Upper lobe of left lung (tissue), 6 donors: ENCODE measurements at places on chromosomes 1 and 21.

- H3K36me3 ChIP-seq = no peaks in the 10 kb centered on the region
- H3K27ac ChIP-seq = no peak overlapping the region
- H3K4me1 ChIP-seq = peaks cover 54% of the 10 kb centered on the region
- H3K27me3 ChIP-seq = no peaks in the 10 kb centered on the region
- DNase-seq = no peak
Measured at GRCh38 chr1:181018901-181019681, 3.6 kb downstream of the STX6 start.

DNA sequence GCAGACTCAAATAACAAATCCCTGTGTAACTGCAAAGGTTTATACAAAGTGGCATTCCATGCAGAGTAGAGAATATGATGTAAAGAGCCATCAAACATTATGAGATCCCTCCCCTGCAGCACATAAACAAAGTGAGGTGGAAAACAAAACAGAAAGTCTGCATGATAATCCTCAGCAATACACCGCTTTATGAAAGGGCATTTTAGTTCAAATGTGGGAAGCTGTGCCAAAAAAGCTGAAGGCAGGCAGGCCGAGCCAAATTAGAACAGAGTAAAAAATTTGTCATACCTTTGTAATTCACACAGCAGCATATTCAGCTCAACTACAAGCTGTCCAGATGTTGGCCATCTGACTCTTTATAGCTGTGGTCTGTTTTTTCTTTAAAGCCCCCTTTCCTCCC lies 113.5 kb downstream of the LHX9 start:
- no peaks in the 10 kb centered on the region for H3K4me1 ChIP-seq
- H3K27ac ChIP-seq = no peak overlapping the region
- H3K27me3 ChIP-seq = no peaks in the 10 kb centered on the region
- no peak overlapping the region for H3K4me3 ChIP-seq
- no peak for DNase-seq
- no peaks in the 10 kb centered on the region for H3K36me3 ChIP-seq

DNA sequence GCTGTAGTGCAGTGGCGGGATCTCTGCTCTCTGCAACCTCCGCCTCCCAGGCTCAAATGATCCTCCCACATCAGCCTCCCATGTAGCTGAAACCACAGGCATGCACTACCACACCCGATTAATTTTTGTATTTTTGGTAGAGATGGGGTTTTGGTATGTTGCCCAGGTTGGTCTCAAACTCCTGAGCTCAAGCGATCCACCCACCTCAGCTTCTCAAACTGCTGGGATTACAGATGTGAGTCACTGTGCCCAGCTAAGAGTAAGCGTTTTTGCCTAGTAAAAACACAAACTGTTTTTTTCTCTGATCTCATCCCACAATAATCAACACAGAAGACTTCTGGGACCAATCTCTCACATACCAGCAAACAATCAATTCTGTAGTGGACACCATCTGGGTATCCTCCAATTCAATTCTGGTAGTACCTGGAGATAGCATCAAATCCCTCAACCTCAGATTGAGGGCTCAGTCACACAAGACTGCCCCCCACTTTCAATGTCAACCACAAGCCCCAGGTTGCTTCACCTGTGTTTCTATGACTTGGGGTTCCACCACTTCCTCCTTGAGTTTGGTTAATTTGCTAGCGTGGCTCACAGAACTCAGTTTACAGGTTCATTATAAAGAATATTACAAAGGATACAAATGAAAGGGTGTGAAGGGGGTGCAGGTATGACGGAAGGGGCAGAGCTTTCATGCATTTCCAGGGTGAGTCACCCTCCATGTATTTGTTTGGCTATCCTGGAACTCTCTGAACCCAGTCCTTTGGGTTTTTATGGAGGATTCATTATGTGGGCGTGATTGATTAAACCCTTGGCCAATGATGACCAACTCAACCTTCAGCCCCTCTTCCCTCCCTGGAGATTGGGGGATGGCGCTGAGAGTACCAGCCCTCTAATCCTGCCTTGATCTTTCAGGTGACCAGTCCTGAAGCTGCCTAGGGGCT lies 40.0 kb upstream of the RHOU start:
- H3K36me3 ChIP-seq = no peaks in the 10 kb centered on the region
- no peak for DNase-seq
- no peaks in the 10 kb centered on the region for H3K4me1 ChIP-seq
- H3K4me3 ChIP-seq = no peak overlapping the region
- H3K27ac ChIP-seq = no peak overlapping the region
- H3K27me3 ChIP-seq = no peaks in the 10 kb centered on the region

DNA sequence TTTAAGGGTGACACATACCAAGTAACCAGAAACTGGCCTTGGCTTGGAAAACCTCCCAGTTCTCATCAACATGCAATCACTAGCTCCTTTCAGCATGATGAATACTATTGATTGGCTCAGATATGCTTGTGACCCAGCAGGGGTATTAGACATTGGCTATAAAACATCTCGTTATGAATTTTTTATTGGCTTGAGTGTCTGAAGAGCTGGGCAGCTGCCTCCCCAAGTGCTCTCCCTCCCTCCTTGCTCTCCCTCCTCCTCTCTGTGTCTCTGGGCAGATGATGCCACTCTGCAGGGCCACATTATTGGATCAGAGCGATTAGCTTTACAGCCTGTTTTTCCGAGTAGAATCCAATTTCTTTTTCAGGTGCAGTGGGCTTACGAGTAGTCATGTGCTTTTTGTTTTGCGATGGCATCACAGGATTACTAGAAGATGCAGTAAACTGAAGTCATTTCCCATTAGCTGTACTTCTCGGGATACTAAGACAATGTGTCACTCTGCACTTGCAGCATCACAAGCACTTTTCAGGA lies 79.3 kb upstream of the ATF3 start:
- no peak overlapping the region for H3K4me3 ChIP-seq
- H3K4me1 ChIP-seq = no peaks in the 10 kb centered on the region
- no peak overlapping the region for H3K27ac ChIP-seq
- DNase-seq = no peak
- no peaks in the 10 kb centered on the region for H3K36me3 ChIP-seq
- no peaks in the 10 kb centered on the region for H3K27me3 ChIP-seq

DNA sequence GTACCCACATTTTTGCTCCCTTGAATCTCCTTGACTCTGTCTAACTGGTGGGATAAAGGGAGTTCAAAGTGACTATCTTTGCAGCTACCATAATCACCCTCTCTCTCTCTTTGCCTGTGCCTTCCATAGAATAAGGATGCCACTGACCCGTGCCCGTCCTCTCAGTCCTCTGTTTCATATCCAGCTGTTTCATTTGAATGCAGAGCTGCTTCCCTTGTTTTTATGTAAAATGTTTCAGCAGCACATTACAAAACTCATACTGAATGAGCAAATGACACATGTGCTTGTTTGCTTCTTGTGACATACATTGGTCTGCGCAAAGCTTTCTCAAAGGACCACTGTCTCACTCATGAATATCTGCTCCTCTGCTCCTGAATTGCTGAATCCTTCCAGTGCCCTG lies 38.4 kb downstream of the CDC42 start:
- H3K27me3 ChIP-seq = no peaks in the 10 kb centered on the region
- H3K4me1 ChIP-seq = peaks cover 49% of the 10 kb centered on the region
- H3K36me3 ChIP-seq = peaks cover 71% of the 10 kb centered on the region

- no peaks in the 10 kb centered on the region for H3K27me3 ChIP-seq
- peaks cover 20% of the 10 kb centered on the region for H3K4me1 ChIP-seq
- no peak overlapping the region for H3K27ac ChIP-seq
Measured at GRCh38 chr1:153617663-153618062, 1.5 kb upstream of the S100A14 start.

DNA sequence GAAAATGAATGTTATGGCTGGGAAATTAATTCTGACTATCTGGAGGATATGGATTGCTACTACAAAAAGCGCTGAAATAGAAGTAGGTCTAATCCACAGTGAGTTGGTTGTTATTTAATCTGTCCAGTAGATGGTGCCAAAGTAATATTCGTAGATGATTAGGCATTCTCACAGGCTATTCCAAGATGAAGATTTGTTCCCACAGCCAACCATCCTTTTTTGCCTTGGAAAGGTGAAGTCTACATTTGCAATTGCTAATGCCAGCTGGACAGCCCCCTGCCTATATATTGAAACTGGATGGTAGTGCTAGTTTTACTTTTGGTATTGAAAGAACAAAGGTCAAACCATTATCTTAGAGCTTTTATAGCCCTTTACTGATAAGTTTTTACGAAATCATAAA lies 43.8 kb downstream of the RBM11 start:
- no peaks in the 10 kb centered on the region for H3K27me3 ChIP-seq
- no peaks in the 10 kb centered on the region for H3K4me1 ChIP-seq
- no peak overlapping the region for H3K27ac ChIP-seq
- H3K4me3 ChIP-seq = no peak overlapping the region

DNA sequence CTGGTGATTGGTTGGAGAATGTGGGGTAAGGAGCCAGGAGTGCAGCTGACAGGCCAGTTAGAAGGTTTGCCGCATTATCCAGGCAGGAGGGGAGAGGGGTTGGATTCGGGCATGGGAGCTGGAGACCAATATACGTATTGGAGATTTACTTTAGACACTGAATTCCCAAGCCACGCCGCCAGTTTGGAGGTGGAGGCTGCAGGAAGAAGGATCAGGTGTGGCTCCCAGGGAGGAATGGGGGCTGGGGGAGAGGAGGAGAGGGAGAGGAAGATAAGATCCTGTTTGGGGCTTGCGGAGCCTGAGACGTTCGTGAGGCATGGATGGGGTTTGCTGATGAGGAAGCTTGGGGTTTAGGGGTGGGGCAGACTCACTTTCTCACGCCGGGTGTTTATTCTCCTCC lies 155.1 kb upstream of the IGSF21 start:
- H3K27ac ChIP-seq = no peak overlapping the region
- no peaks in the 10 kb centered on the region for H3K27me3 ChIP-seq
- H3K36me3 ChIP-seq = no peaks in the 10 kb centered on the region
- H3K4me3 ChIP-seq = no peak overlapping the region

GRCh38 chr1:9593492-9594465 lies 5.1 kb downstream of the TMEM201 start:
- H3K27me3 ChIP-seq = no peaks in the 10 kb centered on the region
- H3K4me1 ChIP-seq = peaks cover 27% of the 10 kb centered on the region
- peak overlapping the region; percentile 40 for H3K27ac ChIP-seq
- peak; percentile 59 for DNase-seq

- H3K4me1 ChIP-seq = no peaks in the 10 kb centered on the region
- H3K27me3 ChIP-seq = no peaks in the 10 kb centered on the region
- no peak overlapping the region for H3K27ac ChIP-seq
- H3K36me3 ChIP-seq = no peaks in the 10 kb centered on the region
- H3K4me3 ChIP-seq = no peak overlapping the region
Measured at GRCh38 chr1:100658716-100659026, 60.9 kb upstream of the VCAM1 start.

DNA sequence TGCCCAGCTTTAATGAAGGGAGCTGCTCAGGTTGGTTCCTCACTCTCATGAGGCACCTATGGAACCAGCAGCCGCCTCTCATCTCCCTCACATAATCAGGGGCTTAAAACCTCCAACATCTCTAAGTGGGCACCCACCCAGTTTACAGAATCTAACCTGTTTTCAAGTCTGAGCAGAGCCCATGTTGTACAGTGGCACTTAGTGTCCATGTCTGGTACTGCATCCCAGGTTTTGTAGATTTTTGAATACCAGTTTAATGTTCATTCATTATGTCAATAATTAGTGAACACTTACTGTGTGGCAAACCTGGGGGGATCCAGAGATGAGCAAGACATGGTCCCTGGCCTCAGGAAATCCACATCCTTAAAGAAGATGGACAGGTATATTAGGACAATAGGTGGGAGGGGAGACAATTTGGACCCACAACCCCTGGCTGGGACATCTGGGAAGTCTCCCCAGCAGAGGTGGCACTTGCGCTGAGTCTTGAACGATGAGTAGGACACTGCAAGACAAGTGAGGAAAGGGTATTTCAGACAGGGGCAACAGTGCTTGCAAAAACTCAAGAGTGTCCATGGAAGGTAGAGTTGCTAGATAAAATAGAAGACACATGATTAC lies 83.3 kb downstream of the LACTBL1 start:
- H3K4me3 ChIP-seq = no peak overlapping the region
- H3K36me3 ChIP-seq = no peaks in the 10 kb centered on the region
- no peaks in the 10 kb centered on the region for H3K4me1 ChIP-seq
- no peak for DNase-seq

GRCh38 chr1:38819516-38819915 lies 40.1 kb downstream of the RRAGC start:
- no peaks in the 10 kb centered on the region for H3K27me3 ChIP-seq
- H3K36me3 ChIP-seq = no peaks in the 10 kb centered on the region
- no peak overlapping the region for H3K27ac ChIP-seq
- no peak overlapping the region for H3K4me3 ChIP-seq
- peaks cover 15% of the 10 kb centered on the region for H3K4me1 ChIP-seq

DNA sequence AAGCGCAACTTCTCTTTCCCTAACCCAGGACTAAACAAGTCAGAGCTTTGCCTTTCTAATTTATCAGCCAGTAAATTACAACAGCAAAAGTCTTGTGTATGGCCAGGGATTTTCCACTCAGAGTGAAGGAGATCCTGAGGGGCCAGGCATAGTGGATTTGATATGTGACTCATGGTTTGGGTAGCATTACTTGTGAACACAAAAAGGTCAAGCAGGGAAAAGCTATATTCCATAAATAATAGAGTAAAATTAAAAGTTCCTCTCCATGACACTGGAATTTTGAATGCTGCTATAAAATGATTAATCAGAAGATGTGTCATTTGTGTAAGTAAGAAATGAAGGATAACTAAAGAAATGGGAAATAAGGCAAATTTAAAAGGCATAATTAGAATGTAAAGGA lies 284.8 kb downstream of the HLX start:
- H3K27ac ChIP-seq = no peak overlapping the region
- H3K36me3 ChIP-seq = no peaks in the 10 kb centered on the region
- H3K4me1 ChIP-seq = peaks cover 10% of the 10 kb centered on the region

DNA sequence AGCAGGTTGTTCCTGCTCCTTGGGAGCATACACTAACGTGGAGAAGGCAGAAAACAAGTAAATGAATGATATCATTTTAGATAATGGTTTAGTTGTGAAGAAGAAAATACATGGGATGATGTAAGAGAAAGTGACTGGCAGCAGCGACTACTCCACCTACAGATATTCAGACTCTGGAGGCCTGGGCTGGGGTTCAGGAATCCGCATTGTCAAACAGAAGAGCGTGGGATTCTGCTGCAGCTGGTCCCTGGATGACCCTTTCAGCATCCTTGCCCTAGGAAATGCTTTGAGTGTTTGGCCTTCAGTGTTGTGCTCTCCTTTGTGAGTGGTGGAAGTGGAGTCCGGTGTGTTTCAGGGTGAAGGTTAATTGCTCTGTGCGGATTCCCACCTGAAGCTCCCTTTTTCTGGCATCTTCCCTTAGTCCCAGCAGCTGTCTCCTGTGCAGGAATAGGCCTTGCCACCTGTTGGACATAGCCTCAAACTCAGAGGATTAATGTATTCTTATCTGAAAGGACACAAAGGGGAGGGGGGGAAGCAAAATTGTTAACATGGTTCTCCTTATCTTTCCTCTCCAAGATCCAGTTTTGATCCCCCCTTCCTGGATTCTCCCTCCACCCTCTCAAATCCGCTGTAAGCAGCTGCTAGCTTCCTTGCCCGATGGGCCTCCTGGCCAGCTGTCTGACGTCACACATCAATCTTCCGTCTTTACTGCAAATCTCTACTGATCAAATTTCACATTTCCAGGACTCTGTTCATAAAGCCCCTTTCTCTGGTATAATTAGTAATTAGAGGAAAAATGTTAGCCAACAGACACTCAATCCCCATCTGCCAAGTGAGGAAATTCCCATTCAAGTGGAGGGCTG lies 68.3 kb upstream of the SPAG17 start:
- H3K27ac ChIP-seq = no peak overlapping the region
- H3K4me3 ChIP-seq = no peak overlapping the region
- no peaks in the 10 kb centered on the region for H3K36me3 ChIP-seq
